ENCODE measurements at places on chromosomes 13 and 19. TPM values are rescaled to one million over a fixed set of nuclear protein-coding genes. Genes with fewer than 3 reads are reported as not detected.

GRCh38 chr13:57633950-57634838 is 2.6 kb downstream of the PCDH17 start:
- no peak for DNase-seq

DNA sequence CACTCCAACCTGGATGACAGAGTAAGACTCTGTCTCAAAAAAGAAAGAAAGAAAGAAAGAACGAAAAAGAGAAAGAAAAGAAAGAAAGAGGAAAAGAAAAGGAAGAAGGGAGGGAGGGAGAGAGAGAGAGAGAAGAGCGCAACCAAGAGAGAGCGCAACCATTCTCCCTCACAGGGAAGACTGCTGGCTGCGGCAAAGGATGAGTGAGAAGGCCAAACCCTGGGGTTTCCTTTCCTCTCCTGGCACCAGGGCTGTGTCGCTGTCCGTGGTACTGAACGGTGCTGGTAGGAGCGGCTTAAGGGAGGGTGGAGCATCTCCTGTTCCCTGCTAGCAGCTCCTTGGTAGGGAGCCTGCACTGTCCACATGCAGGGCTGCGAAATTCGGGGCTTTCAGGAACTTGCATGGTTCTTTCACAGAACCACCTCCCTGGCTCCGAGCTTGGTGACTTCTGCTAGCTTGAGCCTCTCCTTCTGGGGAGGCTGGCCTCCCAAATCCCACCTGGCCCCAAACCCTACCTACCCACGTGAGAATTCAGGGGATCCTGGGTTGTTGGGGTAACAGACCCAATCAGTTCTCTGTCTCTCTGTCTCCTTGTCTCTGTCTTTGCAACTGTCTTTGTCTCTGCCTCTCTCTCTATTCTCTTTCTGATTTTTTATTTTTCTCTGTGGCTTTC is 51.1 kb upstream of the ZNRF4 start:
- DNase-seq = peak; percentile 89

DNA sequence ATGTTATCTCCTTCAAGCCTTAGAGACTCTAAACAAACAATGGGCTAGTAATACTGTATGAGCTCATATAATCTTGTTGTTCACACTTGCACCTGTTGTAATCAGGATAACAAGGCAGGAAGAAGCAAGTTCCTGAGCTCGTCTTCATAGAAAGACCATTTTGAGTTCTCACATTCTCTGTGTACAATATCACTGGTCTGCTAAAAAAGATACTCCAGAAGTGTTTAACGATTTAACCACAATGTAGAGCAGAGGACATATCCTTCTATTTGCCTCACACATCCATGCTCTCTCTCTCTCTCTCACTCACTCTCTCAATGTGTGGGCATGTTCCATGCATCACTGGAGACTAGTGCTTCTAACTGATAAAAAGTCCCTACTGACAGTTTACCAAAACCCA is 122.9 kb downstream of the MIPEP start:
- no peak for DNase-seq

ATP4A gene
- total RNA-seq = not detected

- DNase-seq = no peak
These were observed 22.2 kb downstream of the CNFN start for GRCh38 chr19:42367929-42368328.

GRCh38 chr13:104967376-104967775 is 1568.1 kb downstream of the EFNB2 start:
- DNase-seq = no peak

DNA sequence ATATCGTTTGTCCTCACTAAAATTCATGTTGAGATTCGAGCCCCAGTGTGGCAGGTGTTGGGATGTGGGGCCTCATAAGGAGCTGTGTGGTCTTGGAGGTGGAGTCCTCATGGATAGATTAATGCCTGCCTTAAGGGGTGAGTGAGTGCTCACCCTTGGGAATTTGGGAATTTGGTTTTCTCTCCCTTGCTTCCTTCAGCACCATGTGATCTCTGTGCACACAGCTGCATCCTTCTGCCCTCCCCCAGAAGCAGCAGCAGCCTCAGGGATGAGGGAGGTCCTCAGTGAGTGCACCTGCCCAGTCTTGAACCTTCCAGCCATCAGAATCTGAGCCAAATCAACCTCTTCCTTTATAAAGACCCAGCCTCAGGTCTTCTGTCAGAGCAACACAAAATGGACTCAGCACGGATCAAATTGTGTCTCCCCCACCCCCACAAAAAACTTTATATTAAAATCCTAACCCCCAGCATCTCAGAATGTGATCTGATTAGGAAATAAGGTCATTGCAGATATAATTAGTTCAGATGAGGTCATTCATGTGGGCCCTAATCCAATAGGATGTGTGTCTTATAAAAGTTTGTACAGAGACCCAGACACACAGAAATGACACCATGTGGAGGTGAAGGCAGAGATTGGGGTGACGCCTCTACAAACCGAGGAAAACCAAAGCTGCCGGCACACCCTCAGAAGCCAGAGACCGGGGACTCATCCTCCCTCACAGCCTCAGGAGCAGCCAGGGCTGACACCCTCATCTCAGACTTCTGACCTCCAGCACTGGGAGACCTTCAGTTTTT is 12.9 kb downstream of the CYTH2 start:
- DNase-seq = no peak

DNA sequence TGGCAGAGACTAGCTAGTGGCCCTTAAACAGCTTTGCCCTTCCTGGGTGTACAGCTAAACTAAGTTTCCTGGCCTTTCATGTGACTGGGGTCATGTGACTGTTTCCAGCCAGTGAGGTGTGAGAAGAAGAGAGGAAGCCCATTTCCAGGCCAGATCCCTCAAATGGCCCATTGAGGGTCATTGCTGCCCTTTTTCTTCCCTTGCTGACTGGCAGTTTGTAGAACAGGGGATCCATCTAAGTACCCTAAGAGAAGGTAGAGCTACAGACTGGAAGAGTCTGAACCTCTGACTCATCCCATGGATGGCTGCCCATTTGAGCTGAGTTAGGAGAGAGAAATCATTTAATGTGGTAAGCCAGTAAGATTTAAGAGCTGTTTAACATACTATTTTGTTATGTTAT is 2.8 kb downstream of the SWSAP1 start:
- DNase-seq = no peak

DNA sequence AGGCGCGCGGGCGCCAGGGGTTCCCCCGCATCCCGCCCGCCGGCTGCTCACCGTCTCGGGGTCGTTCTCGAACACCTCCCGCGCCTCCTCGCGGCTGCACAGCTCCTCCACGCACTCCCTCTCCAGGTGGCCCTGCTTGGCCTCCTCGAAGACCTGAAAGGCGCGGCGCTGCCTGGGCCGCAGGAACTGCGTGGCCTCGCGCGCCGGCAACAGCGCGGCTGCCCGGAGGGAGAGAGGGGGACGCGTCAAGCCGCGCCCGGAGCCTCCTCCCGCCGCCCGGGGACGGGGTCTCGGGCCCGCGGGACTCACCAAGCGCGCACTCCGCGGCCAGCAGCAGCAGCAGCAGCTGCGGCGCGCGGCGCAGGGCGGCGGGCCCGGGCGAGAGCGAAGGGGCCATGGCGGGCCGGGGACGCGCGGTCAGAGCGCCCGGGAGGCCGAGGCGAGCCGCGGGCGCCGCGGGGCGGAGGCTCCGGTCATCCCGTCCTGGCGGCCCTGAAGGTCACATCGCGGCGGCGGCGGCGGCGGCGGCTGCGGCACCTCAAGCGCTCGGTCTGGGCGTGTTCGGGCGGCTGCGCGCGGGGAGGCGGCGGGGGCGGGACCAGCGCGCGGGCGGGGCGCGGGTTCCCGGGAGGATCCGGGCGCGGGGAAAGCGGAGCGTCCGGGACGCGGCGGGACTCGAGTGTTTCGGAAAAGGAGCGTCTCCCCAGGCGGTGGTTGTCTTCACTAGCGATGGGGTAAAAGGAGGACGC is at the start of gene GAS6:
TSS of gene GAS6 (minus strand) at position 553 of the 749 bp plus-strand sequence. CDS start at position 397, 156 bp downstream.
- DNase-seq = peak; percentile 69

DNA sequence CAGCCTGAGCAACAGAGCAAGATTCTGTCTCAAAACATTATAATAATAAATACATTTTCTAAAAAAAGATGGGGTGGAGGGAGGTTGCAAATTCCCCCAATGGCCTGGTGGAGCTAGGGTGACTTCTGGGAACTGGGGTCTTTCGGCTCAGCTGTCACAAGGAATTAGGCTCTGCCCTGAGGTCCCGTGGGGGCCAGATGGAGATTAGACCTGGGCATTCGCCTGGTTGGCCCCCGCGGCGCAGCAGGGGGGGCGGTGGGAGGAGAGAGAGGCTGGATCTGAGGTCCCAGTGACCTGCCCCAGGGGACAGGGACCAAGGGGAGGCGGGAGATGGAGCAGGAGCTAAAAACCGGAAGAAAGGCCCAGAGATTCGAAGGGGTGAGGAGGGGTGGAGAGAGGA is 14.8 kb downstream of the FUT6 start:
- DNase-seq = no peak

GRCh38 chr13:114112826-114113322 is 19.5 kb downstream of the RASA3 start:
- peak; percentile 18 for DNase-seq

DNA sequence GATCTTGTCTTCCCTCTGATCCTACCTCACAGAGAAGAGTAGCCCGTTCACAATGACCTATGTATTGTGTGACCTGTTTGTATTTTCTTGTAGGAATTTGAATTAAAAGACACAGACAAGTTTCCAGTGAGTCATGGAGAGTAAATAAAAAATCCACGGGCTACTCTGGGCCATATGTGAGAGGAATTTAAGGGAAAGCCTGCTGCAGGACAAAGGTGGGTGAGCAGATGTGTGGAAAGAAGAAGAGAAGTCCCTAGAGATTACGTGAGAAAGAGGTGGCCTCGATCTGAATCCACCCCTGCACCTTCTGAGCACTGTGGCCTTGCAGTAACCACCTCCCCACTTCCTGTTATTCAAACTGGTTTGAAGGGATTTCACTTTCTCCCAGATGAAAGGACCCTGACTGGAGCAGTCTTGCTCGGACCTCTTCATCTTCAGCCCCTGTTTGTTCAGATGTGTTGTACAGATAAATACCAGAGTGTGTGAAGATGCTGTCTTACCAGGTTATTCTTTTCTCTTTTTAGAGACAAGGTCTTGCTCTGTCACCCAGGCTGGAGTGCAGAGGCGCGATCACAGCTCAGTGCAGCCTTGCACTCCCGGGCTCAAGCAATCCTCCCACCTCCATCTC is 205.4 kb downstream of the PDS5B start:
- DNase-seq = no peak

- DNase-seq = no peak
These were observed 30.3 kb upstream of the EHD2 start for GRCh38 chr19:47682939-47683338.

- peak; percentile 51 for DNase-seq
These were observed 47.1 kb upstream of the ZMYM5 start for GRCh38 chr13:19910336-19911072.

DNA sequence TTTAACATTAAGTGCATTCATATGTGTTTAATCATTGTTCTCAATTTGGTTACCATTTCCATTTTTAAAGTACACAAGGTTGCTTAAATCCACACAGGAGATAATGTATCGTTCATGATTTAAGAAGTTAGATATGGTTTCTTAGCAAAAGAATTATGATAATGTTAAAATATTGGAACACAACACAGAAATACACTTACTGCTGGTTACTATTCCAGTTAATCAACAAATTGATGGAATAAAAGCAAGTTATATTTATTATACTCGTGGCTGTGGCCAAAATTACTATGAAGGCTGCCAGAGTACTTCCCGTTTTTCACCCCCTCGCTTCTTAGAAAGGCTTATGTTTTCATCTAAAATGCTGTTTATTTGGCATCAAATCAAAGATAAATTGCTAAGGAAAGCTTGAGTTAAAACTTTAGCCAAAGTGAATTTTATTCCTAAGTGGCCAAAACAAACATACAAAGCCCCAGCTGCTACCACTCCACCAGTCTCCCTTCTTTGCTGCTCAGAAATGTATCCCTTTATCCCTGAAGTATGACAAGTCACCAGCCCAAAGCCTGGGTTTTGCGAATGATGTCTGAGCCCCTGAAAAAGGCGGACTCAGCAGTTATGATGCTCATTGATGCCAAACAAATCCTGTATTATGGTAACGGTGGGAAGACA is 27.7 kb downstream of the LCP1 start:
- no peak for DNase-seq
